ENCODE measurements at places on chromosomes 7 and 10.

DNA sequence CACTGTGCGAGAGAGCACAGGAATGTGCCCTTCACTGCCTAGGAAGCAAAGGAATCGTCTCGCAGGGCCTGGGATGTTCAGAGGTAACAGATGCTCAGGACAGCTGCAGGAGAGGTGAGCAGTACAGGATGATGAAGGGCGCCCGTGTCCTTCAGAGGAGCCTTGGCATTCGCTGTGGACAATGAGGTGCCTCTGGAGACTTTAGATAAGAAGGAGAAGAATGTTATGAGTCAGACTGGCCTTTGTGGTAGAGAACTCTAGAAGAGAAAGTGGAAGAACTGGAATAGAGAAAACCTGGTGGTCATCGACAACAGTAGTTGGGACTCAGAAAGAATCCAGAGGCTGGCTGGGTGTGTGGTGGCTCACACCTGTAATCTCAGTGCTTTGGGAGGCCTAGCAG, 64.4 kb upstream of the LEP start:
- DNase-seq, result no peak

DNA sequence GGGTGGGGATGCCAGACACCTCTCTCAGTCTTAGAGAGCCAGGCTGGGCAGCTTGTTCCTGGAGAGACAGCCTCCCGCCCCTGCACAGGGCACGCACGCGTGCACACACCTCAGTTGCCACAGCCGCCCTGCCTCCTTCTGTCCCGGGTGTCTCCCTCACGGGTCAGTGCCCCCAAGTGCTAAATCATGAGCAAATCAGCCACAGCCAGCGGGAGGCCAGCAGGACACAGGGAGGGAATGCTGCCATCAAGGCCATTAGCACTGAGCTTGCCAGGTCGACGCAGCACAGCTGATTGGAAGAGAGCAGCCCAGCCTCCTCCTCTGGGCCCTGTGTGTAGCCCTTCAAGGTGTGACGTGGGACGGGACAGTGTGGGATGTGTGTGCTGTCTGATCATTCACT, 130.4 kb downstream of the CDH23 start:
- DNase-seq, result no peak

- DNase-seq, result no peak
Measured at GRCh38 chr7:27314111-27314510, 71.5 kb downstream of the EVX1 start.

GRCh38 chr10:60820093-60820754, 41.9 kb downstream of the CDK1 start:
- no peak for DNase-seq

DNA sequence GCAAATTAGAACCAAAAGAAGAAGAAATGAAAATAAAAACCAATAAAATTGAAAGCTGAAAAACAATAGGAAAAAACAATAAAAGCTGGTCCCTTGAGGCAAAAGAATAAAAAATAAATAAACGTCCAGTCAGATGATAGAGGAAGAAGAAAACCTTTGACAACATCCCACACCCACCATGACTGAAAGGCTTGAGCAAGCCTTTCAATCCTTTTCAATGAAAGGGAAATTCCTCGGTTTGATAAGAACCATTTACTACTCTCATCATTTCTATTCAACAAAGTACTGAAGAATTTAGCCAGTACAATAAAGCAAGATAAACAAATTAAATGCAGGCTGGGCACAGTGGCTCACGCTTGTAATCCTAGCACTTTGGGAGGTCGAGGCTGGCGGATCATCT, 3.8 kb downstream of the SLC25A40 start:
- no peak for DNase-seq

- no peak for DNase-seq
Measured at GRCh38 chr10:70678757-70679489, 6.6 kb downstream of the ADAMTS14 start.

DNA sequence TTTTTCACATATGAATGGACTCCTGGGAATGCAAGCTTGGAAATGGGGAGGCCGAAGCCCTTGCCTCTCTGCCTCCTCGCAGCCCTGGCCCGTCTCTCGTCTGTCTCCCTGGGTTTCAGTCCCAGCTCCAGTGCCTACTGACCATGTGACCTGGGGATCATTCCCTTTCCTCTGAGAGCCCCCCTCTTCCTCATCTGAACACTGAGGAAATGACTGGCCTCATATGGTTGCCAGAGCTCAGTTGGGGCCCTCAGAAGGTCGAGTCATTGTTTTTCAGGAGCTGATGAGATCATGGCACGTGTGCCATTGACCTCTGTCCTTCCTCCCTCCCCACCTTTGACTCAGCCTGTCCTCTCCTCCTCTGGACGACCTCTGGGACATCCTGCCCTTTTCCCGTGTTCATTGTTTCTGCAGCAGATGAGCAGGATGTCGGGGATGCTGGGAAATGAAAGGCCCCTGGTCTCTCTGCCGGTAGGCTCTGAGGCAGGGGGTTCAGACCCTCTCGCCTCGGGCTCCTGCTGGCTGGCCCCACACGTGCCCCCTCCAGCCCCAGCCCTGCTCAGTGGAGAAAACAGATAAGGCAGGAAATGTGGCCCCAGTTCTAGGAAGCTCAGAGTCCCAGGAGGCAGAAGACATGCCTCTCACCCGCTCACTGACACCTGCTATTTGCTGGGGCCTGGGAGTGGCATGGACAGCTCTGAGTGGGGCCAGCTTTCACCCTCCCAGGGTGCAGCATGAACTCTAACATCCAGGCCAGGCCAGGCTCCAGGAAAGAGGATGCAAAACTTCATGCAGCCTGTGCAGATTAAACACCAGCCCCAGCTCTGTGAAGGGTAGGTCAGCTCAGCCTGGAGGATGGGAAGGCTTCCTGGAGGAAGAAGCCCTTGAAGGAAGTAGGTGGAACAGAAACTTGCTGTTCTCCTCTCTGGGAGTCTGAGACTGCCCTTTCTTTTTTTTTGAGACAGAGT, 8.3 kb upstream of the PPP1R35 start:
- no peak for DNase-seq

GRCh38 chr7:82676777-82677463, 233.3 kb upstream of the CACNA2D1 start:
- DNase-seq, result no peak

DNA sequence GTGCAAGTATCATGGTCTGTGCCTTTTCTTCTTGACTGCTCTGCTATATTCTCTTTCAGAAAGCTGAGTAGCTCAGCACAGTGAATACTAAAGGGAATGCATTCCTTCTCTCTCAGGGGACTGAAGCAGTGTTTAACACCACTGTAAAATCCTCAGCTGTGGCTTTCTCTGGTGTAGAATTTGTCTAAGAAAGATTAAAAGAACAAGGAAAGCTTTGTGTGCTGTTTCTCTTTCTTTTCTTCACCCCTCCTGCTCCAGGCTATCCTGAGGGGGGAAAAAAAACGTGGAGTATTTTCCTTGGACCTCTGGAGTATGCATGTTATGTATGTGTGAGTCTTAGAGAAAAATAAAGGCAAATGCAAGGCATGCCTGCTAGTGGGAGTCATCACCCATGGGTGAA, 383.9 kb downstream of the AUTS2 start:
- DNase-seq, result no peak

GRCh38 chr10:71269301-71270288, 49.5 kb upstream of the SLC29A3 start:
- DNase-seq, result no peak

DNA sequence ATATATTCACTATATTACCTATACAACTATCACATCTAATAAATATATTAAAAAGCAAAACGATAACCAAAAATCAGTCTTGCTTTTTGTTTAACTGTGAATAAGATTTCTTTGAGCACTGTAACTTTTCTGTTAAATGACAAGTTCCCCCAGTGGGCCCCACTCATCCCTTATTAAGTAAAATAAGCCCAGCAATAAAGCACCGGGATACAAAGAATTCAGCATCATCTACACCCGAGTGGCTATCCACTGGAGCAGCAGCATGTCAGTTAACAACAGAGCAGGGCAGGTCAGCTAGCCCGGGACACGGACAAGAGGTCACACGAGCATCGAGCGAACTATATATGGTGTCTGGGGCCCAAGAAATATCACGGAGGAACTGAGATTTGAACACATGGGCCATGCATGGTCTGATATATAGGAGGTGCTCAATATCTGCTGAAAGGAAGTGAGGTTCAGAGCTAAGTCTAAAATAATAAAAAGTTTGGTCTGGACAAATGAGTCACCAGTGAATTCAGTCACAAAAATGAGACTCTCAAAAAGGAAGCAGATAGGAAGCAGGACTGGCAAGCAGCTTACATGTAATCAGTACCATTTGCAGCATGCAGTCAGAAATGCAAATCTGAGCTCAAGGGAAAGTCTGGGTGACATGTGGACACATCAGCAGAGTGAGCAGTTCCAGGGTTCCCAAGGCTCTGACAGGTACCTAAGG, 4.1 kb downstream of the ERCC6 start:
- DNase-seq, result no peak

DNA sequence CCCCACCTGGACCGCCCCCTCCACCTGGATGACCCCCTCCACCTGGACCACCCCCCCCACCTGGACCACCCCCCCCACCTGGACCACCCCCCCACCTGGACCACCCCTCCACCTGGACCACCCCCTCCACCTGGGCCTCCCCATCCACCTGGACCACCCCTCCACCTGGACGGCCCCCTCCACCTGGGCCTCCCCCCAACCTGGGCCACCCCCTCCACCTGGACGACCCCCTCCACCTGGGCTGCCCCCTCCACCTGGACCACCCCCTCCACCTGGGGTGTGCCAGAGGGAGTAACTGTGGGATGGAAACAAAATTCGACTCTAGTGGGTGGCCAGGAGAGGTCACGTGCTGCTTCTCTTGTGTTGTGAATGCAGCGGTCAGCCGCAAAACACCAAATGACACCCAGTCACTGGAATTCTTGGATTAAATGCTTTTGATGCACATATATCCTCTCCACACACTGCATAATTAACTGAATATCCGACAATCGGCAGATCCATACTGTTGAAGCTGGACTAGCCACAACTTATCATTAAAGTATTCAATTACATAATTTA, 316.7 kb downstream of the PTPRN2 start:
- DNase-seq, result no peak

DNA sequence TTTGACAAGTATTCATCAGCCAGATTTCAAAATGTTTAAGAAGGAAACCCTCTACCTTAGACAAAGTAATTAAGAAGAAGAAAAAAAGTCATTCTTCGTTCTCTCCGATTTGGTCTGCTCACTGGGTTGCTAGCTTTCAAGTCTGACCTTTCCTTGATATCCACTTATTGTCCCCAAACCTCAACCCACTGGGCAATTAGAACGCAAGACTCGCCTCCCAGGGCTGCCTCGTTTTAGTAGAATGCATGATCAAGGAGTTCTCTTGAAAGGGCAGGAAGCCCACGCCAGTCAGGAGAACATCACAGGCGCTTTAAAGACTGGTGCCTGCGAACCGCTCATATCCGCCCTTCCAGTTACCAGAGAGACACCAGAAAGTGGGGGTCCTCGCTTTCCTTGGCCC, 637.7 kb downstream of the PARD3 start:
- no peak for DNase-seq

- no peak for DNase-seq
Measured at GRCh38 chr10:64102916-64103315, 581.7 kb downstream of the REEP3 start.

DNA sequence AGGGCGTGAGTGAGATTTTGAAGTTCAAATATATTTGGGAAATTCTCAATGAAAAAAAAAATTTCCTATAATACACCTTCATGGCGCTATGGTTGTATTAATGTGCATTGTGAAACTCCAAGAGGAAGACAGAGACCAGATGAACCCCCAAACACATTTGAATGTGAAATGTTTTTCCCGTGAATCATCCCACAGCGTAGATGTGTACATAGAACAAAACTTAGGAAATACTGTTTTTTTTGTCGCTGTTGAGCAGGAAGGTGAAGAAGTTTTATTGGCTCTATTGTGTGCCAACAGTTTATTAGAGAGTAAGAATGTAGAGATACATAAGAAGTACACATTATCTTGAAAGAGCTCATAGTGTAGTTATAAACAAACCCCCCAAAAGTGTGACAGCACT, 134.0 kb downstream of the KCND2 start:
- no peak for DNase-seq

DNA sequence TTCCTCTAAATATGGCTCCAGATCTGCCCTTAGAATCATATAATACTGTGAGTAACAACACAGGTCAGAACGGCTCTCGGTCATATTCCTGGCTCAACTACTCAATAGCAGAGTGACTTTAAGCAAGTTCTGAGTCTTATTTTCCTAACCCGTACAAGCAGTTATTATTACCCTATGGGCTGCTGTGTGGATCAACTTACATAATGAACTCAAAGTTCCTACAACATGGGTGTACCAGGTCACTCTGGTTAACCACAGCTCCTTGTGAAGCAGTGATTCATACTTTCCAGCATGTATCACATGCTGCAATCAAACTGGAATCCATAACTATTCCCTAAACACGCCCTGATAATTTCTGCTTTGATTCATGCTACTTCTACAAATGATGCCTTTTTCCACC, 107.3 kb downstream of the LRRN3 start:
- DNase-seq, result no peak

DNA sequence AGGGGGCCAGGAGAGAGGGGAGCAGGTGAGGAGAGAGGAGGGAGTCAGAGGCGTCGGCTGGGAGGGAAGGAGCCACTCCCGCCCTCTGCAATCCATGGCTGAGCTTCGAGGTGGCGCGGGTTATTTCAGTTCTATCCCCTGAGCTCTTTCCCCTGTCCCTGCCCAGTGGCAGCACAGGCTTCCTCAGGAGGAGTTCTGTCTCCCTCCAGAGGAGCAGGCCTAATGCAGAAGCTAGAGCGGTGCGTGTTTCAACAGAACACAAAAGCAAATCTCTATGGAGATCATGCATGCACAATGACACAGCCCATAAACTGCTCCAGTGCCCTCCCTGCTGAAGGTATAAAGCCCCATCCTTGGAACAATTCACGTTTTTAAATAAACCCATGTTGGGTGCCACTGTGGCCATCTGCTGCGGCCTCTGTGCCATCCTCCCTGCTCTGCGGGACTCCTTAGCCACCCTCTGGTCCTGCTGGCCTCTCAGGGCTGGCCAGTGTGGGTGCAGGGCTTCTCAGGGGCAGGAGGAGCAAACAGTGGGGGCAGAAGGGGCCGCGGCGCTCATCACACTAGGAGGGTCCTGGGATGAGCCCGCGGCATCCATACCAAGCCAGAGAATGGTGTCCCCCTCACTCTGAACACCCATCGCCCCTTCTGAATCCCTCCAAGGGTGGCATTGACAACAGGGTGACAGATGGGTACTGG, 192.6 kb upstream of the LYZL2 start:
- no peak for DNase-seq

DNA sequence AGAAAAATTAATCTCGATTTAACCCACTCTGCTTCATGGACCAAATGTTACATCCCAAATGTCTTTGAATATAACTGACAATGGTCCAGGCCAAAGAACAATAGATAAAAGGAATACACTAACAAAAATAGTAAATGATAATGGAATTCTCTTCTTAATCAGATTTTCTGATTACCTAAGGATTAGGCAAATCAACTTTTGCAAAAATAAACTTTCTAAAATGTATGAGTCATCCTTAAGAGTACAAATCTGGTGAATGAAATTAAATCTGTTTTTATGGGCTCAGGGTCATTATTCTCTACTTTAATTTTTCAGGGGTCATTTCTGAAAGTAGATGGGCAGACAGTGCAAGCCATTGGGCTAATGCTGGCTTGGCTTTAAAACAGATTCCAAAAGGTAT, 102.1 kb upstream of the FAM13C start:
- DNase-seq, result no peak

Data from stimulated activated CD8-positive, alpha-beta memory T cell treated with anti-CD3 and anti-CD28 coated beads, Interleukin-15, amount 100 ng/mL, for 24 hours (primary cell).